ENCODE measurements at places on chromosomes 1 and 21.

- DNase-seq = no peak
Observed at GRCh38 chr1:1151306-1151705, 22.4 kb upstream of the TTLL10 start.

GRCh38 chr1:218674280-218674773 is 329.2 kb downstream of the TGFB2 start:
- peak; percentile 89 for DNase-seq

DNA sequence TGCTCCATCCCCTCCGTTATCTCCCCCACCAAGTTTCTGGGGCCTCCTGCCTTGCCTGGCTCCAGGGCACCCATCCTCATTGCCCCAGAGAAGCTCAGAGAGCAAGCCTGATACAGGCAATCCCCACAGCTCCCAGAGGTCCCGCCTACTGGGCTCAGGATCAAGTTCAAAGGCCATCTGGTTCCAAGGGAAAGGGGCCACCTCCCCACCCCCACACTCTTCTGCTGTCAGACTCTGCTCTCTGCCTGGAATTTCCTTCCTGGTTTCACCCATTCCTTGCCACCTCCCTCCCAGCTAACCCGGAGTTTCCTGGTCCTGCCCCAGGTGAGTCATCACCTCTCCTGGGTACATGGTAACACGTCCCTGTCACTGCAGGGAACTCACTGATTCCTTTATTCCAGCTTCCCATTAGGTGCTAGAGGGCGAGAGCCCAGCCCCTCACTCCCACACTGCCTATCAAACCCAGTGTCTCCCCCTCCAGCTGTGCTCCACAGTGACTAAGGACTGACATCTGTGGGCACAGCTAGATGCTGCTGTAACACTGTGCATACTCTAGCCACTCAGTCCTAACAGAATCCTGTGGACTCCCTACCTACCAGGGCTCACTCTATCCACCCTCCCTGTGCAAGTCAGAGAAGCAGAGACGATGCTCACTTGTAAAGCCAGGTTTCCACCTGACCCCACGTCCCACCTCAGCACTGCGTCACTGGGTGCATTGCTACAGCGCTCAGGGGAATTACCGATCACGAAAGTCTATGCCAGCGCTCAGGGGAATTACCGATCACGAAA is 21.8 kb downstream of the RSPH1 start:
- no peak for DNase-seq

- DNase-seq = no peak
Observed at GRCh38 chr1:54273092-54273794, 73.3 kb downstream of the MRPL37 start.

- no peak for DNase-seq
Observed at GRCh38 chr1:81731989-81732388, 68.7 kb upstream of the ADGRL2 start.

DNA sequence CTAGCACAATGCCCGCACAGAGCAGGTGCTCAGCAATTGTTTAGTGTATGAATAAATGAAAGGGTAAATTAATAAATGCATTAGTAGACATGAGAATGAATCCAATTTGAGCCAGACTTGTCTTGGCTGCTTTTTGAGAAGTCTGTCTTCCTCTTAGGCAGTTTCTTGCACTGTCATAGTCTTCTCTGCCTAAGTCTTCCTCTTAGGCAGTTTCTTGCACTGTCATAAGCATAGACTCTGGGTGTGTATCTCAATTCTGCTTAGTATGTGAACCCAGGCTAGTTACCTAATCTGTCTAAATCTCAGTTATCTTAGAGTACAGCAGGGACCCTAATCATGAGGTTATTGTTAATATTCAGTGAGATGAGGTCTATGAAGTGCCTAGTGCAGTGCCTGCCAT is 27.2 kb downstream of the NHLH2 start:
- DNase-seq = no peak

GRCh38 chr1:3456449-3456963 is 2.0 kb downstream of the ARHGEF16 start:
- no peak for DNase-seq

DNA sequence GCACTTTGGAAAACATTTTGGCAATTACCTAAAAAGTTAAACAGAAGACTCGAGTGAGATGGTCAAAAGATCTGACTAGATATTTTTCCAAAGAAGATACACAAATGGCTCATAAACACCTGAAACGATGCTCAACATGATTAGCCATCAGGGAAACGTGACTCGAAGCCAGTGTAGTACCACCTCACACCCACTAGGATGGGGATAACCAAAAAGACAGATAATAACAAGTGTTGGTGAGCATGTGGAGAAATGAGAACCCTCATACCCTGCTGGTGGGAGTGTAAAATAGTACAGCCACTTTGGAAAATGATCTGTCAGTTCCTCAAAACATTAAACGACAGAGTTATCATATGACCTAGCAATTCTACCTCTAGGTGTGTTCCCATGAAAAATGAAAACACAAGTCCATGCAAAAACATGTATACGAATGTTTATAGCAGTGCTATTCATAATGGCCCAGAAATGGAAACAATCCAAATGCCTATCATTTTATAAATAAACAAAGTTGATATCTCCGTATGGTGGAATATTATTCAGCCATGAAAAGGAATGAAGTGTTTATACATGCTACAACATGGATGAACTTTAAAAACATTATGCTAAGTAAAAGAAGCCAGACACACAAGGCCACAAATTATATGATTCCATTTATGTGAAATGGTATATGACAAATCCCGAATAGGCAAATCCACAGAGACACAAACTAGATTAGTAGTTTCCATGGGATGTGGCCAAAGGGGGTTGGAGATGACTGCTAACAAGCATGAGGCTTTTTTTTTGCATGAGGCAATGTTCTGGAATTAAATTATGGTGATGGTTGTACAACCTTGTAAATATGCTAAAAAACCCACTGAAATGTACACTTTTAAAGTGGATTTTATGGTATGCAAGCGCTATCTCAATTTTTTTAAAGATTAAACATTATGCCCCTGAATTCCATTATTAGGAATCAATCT is 625.3 kb downstream of the KIF26B start:
- DNase-seq = no peak

- DNase-seq = no peak
Observed at GRCh38 chr1:229089586-229090208, 181.2 kb upstream of the RAB4A start.

DNA sequence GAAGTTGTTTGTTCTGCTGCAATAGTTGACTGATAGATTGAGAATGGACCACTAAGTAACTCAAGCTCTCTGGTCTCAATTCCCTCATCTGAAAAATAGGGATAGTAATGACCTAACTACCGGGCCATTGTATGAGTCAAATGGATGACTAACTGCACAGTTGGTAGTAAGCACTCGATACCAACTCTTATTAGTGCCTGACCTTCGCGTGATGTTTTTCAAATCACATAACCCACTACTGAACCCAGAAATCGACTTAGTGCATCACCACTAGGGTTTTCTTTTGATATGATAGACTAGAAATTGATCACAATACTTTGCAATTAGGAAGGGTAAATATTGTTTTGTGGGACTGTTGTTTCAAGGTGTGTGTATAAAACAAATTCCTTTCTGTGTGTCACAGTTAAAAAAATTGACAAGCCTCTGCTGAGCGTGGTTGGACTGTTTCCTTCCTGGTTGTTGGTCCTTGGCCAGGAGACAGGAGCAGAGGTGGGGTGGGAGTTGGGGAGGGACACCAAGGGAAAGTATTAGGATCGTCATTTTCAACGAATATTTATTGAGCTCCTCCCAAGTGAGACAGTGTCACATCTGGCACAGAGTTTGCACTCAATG is 54.0 kb upstream of the LRP8 start:
- DNase-seq = peak; percentile 20

- DNase-seq = no peak
Observed at GRCh38 chr1:31181515-31182343, 58.0 kb downstream of the NKAIN1 start.

GRCh38 chr1:117250061-117250606 is 39.4 kb upstream of the VTCN1 start:
- no peak for DNase-seq

- no peak for DNase-seq
Observed at GRCh38 chr21:42356046-42356445, 5.3 kb upstream of the TFF2 start.

GRCh38 chr1:170155055-170155454 is 9.3 kb downstream of the NTMT2 start:
- DNase-seq = no peak

GRCh38 chr1:220045356-220046051 is 801 bp downstream of the EPRS1 start:
- DNase-seq = no peak

DNA sequence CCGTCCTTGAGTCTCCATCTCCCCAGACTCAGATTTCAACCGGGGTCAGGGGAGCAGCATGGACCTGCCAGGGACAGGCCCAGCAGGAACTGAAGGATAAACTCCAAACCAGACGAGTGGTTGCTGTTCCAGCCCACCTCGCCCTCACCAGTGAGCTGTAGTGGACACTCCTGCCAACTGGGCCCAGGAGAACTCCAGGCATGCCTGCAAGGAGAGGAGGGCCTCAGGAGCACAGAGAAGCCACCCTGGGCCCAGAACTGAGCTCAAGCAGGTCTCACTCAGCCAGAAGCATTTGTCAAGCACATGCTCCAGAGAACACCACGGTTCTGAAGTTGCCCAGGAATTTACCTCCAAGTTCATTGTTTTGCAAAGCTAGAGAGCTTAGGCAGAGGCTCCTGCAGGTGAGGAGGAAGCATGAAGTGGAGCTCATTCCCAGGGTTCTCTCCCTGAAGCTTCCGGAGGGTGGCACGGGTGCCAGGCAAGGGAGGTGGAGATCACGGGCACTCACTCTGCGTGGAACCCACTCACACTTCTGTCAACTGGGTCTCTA is 61.0 kb downstream of the MATN1 start:
- DNase-seq = no peak

DNA sequence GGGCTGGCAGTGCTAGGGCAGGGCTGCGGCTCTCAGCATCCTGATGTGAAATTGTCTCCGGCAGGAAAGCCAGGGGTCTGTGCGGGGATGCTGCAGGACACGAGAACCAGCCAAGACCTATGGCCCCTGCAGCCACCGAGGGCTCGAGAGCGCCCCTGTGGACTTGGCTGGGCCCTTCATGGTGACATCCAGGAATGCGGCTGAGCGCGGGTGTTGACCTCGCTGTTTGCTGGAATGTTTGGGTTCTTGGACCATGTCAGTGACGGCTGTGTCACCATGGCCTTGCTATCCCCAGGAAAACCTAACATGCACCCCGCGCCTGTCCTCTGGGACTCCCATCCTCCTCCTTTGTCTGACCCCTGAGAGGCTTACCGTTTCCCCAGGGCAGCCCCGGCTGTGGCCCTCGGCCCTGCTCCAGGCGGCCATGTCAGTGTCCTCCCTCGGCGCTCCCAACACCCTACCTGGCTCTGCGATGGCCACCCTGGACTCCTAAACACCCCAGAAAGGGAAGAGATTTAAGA is 14.3 kb upstream of the C1orf174 start:
- DNase-seq = no peak

- DNase-seq = no peak
Observed at GRCh38 chr1:243912347-243912746, 62.3 kb upstream of the AKT3 start.

- no peak for DNase-seq
Observed at GRCh38 chr1:185459141-185459540, 142.1 kb upstream of the IVNS1ABP start.

DNA sequence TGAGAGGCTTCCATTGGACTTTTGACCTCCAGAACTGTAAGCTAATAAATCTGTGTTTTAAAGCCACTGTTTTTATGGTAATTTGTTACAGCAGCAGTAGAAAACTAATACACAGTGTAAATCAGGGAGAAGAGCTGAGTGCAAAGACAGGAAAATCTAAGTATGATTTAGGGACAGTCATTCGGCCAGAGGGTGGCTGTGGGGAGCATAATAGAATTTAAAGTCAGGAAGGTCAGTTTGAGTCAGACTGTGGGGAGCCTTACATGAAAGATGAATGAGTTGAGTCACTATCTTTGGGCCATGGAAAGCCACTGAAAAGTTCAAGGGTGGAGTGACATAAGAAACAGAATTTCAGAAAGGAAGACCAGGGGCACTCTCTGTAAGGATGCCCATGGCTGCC is 52.4 kb upstream of the SSX2IP start:
- DNase-seq = no peak

- DNase-seq = peak; percentile 84
Observed at GRCh38 chr1:45687754-45688740, at the start of gene TMEM69. Gene TMEM69 (plus strand): TSS chr1:45688181. CDS start chr1:45691069, 2,888 bp downstream.

GRCh38 chr1:11114966-11115365 is 15.3 kb upstream of the EXOSC10 start:
- DNase-seq = no peak

DNA sequence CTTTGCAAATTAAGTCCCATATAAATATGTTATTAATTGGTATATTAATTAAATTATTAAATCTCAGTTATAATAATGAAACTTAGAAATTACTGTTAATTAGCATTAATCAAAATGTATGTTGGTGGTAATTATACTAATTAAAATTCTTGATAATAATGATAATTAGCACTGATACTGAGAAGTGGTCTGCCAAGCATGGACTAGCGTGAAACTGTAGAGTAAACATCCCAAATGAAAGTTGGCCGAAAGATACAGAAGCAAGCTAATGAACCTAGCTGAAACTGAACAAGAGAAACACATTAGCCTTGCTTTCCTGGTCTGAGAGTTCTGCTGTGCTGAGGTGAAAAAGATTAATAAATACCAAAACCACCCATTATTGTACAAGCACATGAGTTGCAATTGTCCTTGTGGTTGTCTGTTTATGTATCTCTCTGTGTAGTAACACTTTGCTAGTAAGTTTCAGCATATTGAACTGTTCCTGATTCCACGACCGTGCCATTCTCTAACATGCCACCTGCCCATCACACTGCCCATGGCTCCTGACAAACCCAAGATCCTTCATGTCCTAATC is 341.8 kb downstream of the PLPP3 start:
- no peak for DNase-seq

DNA sequence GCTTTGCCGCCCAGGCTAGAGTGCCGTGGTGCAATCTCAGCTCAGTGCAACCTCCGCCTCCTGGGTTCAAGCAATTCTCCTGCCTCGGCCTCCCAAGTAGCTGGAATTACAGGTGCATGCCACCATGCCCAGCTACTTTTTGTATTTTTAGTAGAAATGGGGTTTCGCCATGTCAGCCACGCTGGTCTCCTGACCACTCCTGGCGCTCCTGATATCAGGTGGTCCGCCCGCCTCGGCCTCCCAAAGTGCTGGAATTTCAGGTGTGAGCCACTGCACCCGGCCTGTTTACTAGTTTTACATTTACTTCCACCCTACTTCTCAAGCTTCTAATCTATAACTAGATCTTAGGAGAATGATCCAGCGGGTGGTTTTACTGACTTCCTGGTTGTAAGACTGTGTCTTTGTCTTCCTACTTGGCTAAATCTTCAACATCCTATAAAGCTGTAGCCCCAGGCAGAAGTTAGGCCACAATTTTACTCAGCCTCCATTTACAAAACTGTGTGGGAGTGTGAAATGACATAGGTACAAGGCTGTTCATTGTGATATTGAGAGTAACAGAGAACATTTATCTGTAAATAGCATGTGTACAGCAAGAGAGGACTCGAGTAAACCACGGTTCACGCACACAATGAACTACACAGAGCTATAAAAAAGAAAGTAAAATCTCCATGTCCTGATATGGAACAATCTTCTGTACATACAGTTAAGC is 9.6 kb upstream of the POU2F1 start:
- DNase-seq = no peak

Measured in HS-27A (cell line).